Effector CD8-positive, alpha-beta T cell (primary cell): ENCODE measurements at places on chromosomes 11 and 22.

DNA sequence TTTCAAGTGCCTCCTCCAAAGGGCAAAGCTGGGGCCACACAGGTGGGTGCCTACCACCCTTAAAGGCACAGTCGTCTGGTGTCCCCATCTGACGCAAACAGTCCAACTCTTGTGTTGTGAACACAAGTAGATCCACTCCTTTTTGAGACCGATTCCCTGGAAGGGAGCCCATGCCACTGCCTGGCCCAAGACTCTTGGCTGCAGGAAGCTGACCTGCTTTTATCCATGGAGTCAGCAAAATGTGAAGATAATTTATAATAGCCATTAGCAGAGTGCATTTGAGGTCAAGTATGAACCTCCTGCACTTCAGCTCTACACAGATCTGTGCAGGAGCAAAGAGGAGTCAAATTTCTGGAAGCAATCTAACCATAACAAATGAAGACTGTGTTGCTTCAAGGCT lies 68.5 kb downstream of the ADM start:
- DNase-seq: no peak

GRCh38 chr11:116224154-116224888 lies 548.5 kb downstream of the BUD13 start:
- DNase-seq: no peak

GRCh38 chr11:86204356-86204755 lies 40.2 kb upstream of the EED start:
- no peak for DNase-seq

DNA sequence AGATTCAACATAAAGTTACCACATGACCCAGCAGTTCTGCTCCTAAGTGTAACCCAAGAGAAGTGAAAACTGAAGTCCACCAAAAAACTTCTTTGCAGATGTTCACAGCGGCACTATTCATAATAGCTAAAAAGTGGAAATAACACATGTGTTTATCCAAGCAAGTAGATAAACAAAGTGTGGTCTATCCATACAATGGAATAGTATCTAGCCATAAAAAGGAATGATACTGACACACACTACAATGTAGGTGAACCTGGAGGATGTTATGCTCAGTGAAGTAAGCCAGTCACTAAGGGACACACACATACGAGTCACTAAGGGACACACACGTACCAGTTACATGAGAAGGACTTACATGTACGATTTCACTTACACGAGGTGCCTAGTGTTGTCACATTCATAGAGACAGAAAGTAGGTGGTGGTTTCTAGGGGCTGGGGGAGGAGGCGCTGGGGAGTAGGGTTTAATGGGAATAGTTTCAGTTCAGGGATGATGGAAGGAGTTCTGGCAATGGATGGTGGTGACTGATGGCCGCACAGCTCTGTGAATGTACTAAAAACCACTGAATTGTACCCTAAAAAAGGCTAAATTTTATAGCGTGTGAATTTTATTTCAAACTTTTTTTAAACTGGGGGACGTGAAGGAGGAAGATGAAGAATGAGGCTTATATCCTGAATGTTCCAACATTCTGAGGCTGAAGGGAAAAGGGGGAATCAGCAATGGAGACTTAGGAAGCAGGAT lies 27.2 kb upstream of the COMT start:
- no peak for DNase-seq

DNA sequence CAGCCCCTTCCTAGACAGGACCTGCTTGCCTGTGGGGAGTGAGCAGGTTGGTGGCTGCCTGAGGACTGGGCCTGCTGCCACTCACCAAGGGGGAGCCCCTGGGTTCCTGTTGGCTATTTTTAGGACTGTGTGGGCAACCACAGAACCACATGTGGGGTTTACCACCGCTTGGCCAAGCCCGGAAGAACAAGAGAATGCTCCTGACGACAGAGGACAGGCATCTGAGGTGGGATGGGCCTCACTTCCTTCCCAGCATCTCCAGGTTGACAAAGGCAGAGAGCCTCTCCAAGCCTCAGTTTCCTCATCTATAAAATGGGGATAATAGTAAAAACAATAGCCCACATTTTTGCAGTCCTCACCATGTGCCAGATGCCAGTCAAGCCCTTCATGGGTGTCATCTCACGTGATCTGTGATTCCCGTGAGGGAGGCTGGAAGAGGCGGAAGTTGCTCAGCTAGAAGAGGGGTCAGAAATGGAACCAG lies 43.6 kb downstream of the LRRC32 start:
- no peak for DNase-seq

DNA sequence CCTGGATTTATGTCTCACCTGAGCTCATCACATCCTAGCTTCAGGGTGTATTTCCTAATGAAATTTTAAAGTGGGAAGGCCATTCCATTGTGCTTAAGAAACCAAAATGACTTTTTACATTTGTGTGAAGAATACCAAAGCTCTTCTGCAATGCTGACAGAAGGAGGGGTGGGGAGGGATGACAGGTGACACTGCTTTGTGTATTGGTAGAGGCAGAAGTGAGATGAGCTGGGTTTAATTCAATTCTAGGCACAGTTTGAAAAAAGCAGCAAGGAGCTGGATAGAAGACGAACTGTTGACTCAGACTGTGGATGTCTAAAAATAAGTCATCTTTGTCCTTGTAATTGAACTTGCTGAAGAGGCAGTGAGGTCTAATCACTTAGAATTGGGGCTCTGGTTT lies 710.3 kb upstream of the KIRREL3 start:
- DNase-seq: no peak

DNA sequence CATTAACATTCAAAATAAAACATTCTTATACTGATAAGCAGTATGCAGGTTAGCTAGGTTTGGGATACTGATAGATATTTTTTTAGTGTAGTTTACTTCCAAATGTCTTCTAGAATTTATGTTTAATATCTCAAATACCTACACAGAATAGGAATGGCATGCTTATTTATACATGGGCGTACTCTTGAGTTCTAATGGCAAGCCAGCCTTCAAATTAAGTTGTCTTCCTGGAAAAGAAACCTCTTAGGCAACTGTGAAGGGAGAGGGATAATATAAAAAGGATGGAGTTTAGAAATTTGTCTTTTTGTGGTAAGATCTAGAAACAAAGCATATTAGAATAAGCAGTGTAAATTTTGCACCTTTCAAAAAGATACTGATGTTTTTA lies 65.4 kb downstream of the MTMR3 start:
- DNase-seq: no peak

DNA sequence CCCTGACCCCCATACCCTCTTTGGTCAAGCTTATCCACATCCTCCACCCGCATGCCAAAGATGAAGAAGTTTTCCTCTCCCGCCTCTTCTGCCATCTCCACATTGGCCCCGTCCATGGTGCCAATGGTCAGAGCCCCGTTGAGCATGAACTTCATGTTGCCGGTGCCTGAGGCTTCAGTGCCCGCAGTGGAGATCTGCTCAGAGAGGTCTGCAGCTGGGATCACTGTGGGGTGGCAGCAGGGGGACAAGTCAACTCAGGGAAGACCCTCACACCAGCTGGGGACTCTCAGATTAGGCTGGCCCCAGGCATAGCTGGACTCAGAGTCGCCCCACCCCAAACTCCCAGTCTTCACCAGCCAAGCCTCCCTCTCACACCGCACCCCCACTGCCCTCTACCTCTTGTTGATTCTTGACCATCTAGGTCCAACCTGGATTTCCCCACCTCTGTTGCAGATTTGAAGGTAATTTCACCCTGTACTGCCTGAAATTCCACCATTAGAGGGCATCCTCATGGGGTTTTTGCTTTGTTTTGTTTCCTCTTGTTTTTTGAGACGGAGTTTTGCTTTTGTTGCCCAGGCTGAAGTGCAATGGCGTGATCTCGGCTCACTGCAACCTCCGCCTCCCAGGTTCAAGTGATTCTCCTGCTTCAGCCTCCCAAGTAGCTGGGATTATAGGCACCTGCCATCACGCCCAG lies 6.6 kb upstream of the RASGRP2 start:
- DNase-seq: no peak

DNA sequence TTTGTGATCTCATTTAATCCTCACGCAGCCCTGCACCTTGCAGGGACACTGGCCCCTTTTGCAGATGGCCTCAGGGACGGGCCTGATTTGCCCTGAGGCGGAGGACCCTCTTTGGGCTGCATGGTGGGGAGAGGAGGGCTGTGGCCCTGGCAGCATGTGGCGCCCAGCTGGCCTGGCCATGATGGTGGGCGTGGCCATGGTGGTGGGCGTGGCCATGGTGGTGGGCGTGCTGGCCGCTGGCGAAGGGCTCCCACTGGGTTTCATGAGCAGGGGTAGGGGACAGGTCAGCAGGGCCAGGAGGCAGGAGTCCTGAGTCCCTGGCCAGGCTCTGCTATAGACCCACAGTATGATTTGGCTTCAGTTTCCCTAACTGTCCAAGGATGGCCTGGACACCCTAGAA lies 13.1 kb downstream of the WNT11 start:
- no peak for DNase-seq

DNA sequence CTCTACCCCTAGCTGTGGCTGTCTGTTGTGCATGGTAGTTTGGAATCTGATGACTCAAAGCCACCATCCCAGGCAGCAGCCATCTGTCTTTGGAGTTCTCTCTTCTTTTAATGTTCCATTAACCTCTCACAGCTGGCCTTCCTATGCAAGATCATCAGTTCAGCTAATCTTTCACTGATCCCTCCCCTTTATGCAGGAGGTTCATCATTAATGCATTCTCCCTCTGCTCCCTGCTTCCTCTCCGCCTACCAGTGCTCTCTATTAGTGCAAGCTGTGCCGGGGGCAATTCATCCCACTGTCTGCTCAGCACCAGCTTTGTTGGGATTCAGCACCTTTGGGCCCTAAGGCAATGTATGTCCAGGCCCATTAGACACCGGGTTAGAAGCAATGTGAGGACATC lies 413.0 kb upstream of the LRRC4C start:
- no peak for DNase-seq

DNA sequence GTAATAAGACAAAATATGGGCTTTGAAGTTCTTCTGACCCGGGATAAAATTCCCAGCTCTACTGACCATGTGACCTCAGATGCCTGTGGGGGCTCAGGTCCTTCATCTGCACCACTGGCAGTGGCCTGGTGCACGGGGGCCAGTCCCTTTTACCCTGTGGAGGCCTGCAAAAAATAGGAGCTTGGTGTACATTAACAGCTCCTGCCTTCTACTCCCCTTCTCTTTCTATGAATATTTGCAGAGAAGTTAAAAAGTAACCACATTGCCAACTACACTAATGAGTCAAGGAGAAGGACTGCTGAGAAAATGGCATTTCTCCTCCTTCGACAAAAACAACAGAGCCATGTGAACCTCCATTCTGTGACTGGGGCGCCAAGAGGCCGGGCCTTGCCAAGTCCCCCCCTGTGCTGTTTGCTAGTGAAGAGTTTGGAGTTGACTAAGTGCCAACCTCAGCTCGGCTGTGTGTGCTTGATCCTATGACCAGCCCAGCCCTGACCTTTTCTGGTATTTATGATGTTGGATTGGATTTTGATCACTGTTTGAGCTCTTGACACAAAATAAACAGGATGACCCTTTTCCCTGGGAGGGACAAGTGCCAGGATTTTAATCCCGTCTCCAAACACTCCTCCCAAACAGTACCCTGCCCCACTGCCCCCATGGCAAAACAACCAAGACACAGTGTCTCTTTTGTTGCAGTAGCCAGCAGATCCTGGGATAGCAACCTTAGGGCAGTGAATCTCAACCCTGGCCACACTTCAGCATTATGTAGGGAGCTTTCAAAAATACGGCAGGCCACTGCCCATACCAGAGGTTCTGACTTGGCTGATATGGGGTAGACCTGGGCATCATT lies 380.1 kb downstream of the LARGE1 start:
- no peak for DNase-seq

- DNase-seq: no peak
These were observed 110.8 kb downstream of the KCNQ1OT1 start for GRCh38 chr11:2588809-2589537.

DNA sequence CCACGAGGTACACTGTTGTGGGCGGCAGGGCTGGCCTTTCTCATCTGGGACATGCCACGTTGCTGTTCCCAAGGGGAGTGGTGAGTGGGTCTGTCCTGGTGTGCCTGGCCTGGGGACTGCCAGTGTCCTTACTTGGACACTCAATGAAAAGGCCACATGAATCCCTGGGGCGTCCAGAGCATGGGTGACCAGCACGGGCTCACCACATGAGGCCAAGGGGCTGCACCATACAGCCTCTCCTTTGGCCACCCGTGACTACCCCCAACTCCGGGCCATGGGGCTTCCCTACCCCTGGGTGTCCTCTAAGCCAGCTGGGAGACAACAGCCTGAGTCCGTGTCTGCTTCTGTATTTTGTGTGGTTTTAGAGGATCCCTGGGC lies 20.2 kb upstream of the TXNRD2 start:
- DNase-seq: no peak

- peak; percentile 13 for DNase-seq
These were observed 8.2 kb downstream of the ARHGEF12 start for GRCh38 chr11:120344302-120345004.

- DNase-seq: no peak
These were observed 4.7 kb downstream of the CTSC start for GRCh38 chr11:88332851-88333250.

DNA sequence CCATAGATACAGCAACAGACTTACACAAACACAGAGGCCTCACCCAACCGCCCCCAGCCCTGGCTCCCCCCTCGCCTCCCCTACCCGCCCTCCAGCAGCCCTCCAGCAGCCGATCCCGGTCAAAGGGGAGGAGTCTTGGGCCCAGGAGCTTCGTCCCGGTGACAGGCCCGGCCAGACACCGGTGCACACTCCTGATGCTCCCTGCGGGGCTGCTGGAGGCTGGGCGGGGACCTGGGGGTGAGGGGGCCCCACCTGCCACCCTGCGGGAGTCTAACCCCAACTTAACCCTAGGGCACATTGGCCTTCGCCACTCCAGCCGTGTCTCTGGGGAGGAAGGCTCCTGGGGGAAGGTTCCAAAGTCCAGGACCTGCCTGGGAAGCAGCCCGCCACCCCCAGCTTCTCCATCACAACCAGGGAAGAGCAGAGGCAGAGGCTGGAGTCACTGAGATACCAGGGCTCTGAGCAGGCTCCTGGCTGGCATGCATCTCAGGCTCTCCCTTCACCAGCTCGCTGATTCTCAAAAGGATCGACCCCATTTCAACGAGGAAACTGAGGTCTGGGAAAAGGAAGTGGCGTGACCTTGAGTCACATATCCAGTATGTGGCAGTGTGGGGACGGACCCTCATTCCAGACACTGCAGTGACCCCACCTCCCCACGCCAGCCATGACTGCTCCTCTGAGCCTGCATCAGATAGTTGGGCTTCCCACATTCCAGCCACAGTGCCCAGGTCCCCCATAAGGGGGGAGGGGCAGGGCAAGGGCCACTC lies 14.4 kb downstream of the BCL9L start:
- DNase-seq: no peak

GRCh38 chr11:11894486-11894885 lies 52.7 kb downstream of the USP47 start:
- DNase-seq: no peak

- DNase-seq: no peak
These were observed 273.7 kb upstream of the KIRREL3 start for GRCh38 chr11:127274328-127274676.
